A549 treated with DMSO at 1 μM for 4 hours (cell line): ENCODE measurements at places on chromosomes 6 and 20. TPM values are rescaled to one million over a fixed set of nuclear protein-coding genes. Genes with fewer than 3 reads are reported as not detected.

The TTK gene
- 18.7 to 23.7 TPM (median 21.9 TPM) in 5 replicates for total RNA-seq

The MEI4 gene
- total RNA-seq = not detected in 5 replicates

The KIAA1755 gene
- total RNA-seq = 0.12 to 0.29 TPM (median 0.15 TPM) in 5 replicates

The HTR1E gene
- total RNA-seq = not detected in 5 replicates

The RPS6KA2 gene
- 0.07 to 0.26 TPM (median 0.19 TPM) in 5 replicates for total RNA-seq

The LINC00237 gene
- not detected in 5 replicates for total RNA-seq

The TCP11 gene
- not detected in 5 replicates for total RNA-seq

The HEY2 gene
- total RNA-seq = 0.06 to 0.09 TPM (median 0.08 TPM) in 5 replicates

The SLX4IP gene
- total RNA-seq = 2.1 to 3.6 TPM (median 3.1 TPM) in 5 replicates
